ENCODE measurements at places on chromosomes 1 and 21.

GRCh38 chr1:229380536-229381160 lies 37.8 kb upstream of the CCSAP start:
- no peak for DNase-seq

GRCh38 chr1:19342062-19342750 lies 30.1 kb downstream of the SLC66A1 start:
- no peak for DNase-seq

GRCh38 chr1:63704443-63704842 lies 69.4 kb upstream of the ROR1 start:
- no peak for DNase-seq

DNA sequence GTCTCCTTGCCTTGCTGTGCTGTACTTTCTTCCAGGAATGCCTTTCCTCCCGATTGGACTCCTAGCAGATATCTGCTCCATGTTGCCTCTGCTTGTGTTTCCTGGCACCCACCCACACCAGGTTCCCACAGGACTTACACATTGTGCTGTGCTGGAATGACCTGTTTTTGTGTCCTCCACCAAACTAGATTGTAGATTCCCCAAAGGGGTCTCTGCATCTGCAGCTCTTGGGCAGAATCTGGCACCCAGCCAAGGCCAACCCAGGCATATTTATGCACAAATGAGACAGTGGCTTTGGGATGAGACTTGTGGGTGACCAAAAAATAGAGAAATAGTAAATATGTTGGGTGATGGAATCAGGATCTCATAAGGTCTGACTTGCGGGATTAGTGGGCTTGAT lies 278.2 kb downstream of the RRAGC start:
- DNase-seq: no peak

GRCh38 chr1:44849575-44850132 lies 6.6 kb upstream of the PTCH2 start:
- DNase-seq: no peak

DNA sequence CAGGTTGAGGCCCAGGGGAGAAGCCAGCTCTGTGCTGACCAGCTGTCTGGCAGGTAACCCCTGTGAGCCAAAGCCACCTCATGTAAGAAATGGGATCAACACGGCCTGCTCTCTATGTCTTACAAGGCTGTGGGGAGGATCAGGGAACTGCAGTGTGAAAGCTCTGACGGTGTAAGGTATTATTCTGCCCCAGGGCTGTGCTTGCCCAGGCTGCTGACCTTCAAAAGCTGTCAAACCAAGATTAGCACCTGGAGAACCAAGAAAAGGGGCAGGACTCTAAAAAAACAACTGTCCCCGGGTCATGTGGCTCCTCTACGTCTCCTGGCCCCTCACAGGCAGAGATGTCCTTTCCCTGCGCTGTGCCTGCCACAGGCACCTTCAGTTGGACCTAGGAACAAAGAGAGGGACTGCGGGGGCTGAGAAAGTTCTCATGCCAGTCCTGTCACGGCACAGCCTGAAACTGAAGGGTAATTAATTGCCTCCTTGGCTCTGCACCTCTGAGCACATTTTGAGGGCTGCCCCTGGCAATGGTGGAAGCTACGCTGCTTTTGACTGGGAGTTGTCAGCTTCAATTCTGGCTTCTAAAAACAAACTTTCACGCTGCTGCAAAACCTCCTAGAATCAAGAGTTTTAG lies 77.6 kb downstream of the PGBD5 start:
- DNase-seq: no peak

- no peak for DNase-seq
These were observed 588.5 kb downstream of the AGBL4 start for GRCh38 chr1:49435291-49435690.

DNA sequence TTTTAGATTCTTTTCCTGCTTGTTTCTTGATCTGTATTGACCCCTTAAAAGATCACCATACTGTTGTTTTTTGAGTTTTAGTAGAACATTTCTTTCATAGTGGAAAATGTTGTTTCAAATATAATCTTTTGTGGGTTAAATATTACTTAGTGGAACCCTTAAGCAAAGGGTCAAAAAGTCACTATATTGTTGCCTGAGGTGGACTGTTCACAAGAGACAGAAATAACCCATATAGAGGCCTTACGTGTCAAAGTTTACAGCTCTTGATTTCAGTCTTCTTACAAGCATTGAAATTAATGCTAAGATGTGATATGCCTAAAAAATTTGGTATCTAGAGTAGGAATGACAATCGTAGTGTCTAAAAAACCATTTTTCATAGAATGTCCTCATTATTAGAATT lies 6.3 kb downstream of the DNAJB4 start:
- DNase-seq: no peak

- DNase-seq: no peak
These were observed 154.1 kb downstream of the DAB1 start for GRCh38 chr1:57269630-57270225.

- no peak for DNase-seq
These were observed 4.3 kb downstream of the PTPN14 start for GRCh38 chr1:214546886-214547641.

GRCh38 chr1:159653201-159653600 lies 61.2 kb downstream of the CRP start:
- no peak for DNase-seq

DNA sequence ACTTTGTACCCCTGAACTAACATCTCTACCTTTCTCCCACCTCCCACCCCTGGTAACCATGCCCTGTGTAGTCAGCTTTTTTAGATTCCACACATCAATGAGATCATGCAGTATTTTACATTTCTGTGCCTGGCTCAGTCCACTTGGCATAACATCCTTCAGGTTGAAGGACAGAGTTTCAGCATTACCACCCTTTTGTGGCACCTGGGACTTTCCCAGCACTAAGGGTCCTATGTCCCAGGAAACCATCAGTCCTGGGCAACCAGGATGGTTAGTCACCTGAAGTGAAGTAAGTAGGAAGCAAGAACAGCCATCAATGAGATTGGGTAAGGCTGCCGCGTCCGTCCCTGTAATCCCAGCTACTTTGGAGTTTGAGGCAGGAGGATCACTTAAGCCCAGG lies 370.6 kb downstream of the SIPA1L2 start:
- DNase-seq: no peak

GRCh38 chr1:115649964-115650363 lies 8.2 kb downstream of the VANGL1 start:
- peak; percentile 74 for DNase-seq

DNA sequence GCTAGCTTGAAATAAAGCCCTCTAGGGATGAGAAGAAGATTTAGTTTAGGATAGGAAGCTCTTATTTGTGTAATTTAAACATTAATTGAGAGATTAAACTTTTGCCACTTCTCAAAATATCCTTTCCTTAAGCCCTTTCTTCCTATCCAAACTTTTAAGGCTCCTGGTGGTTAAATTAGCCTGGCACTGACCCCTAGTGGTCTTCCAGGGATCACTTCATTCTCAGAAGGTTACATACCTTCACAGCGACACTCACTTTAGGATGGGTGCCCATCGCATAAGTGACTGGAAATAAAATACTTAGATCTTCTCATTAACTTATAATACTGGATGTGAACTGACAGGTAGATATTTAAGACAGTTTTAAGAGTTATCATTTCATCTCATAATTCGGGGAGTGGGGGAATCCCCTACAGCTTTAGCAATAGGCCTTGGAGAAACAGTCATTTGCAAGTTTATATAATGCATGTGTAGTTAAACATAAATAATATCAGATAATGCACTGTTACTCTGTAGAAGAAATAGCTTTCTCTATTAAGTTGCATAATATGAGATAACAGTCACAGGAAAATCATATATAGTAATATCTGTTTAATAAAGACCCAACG lies 7.4 kb downstream of the LHX9 start:
- no peak for DNase-seq

DNA sequence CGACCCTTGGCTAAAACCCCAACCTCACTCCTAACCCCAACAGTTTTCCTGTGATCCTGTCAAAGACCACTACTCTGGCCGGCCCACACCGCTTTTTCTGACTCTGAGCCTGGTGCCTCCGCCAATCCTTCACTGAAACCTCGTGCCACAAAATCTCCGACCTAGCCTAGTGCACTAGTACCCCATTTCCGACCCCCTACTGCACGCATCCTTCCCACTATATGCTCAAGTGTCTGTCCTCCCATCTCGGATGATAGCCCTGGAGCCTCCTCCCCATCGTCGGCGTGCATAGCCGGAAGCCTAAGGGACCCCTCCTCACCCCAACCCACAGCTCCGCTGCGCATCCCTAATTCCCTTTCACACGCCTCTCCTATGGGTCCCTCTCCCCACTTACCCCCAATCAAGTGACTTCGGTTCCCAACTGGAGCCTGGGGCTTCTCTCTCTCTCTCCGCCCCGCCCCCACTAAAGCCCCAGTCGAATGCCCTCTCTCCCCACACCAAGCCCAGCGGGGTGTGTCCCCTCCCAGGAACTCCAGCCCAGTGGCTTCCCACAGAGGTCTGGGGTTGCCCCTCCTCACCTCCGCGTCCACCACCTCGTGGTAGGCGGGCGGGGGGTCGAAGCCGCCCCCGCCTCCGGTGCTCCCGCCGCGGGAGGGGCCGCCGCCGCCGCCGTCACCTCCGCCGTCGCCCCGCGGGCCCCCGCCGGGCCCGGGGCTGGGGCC lies 791 bp downstream of the USP24 start:
- no peak for DNase-seq

DNA sequence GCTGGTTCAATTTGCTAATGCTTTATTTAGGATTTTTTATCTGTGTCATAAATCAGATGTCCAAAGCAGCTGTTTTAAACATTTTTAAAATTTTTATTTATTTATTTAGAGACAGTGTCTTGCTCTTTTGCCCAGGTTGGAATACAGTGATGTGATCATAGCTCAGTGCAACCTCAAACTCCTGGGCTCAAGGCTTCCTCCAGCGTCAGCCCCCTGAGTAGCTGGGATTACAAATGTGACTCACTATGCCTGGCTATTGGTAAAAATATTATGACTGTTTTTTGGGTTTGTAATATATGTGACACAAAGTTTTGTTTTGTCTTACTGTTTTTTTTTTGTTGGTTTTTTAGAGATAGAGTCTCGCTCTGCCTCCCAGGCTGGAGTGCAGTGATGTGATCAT lies 11.8 kb downstream of the ZBED6 start:
- no peak for DNase-seq

- no peak for DNase-seq
These were observed 2.8 kb downstream of the PEA15 start for GRCh38 chr1:160207771-160208556.

DNA sequence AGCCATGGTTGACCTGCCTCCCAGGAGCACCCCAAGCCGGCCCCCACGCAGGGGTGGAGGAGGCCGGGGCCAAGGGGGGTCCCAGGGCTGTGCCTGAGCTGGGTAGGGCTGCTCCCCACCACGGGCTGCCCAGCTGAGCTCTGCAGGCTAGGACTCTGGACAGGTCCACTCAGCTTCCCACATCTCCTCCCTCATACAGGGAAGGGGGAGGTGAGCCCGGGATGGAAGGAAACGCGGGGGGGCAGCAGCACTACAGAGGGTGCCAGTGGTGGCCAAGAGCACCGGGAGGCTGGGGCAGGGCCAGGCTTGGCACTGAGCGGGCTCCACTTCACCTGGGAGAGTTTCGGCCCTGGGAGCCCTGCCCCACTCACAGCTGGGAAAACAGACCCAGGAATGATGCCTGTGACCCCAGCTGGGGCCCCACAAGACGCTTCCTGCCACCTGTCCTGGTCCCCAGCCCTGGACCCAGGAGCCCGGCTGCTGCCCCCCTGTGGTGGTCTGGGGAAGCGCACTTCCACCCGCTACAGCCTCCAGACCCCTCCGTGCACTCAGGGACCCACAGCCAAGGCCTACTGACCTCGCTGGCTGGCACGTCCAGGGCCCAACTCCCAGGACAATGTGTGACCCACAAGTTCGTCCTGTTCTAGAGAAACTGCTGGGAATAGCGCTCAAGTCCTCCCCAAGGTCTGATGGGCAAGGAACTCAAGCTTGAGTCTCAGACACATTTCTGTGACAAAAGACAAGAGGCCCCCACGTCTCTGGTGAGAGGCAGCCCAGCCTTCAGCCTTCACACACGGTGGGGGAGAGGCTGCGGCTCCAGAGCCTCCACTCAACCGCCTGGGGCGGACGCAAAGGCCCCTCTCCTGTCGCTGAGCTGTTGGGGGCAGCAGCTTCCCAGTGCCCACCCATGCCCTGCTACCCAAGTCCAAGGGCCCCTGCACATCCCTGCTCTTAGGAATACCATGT lies 3.0 kb downstream of the AURKAIP1 start:
- no peak for DNase-seq

- DNase-seq: peak; percentile 77
These were observed 22.3 kb downstream of the APP start for GRCh38 chr21:26148071-26148839.

DNA sequence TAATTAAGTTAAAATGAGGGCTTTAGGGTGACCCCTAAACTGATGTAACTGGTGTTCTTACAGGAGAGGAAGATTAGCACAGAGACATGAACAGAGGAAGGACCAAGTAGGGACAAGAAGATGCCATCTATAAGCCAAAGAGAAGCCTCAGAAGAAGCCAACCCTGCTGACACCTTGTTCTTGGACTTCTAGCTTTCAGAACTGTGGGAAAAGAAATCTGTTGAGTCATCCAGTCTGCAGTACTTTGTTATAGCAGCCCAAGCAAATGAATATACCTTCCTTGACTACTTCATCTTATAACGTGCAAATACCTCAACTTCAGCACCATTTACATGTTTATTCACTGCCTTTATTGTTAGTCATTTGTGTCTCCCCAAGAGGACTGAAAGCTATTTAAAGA lies 3.4 kb downstream of the ZBTB21 start:
- DNase-seq: no peak

GRCh38 chr1:26275580-26276431 lies 4.1 kb upstream of the SH3BGRL3 start:
- DNase-seq: peak; percentile 94

DNA sequence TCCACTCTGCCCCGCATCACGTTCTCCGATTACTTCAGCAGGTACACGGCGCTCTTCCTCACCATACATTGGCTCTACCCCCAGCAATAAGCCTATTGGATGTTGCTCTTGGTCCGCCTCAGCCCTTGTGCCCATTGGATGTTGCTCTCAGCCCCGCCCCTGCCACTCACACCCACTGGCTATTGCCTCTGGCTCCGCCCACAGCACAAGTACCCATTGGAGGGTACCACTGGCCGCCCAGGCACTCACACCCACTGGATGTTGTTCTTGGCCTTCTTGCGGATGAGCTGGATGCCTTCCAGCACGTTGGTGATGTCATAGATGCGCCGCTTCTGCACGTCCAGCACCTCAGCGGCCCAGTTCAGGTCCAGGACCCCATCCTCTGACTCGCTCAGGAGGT lies 9.4 kb downstream of the E2F2 start:
- DNase-seq: no peak

GRCh38 chr1:234544087-234544579 lies 65.2 kb upstream of the TARBP1 start:
- DNase-seq: no peak

GRCh38 chr1:156488566-156489165 lies 11.9 kb downstream of the MEF2D start:
- no peak for DNase-seq

GRCh38 chr1:108140936-108141335 lies 59.2 kb downstream of the SLC25A24 start:
- DNase-seq: no peak

GRCh38 chr1:203796236-203796605 lies 798 bp downstream of the ZBED6 start:
- no peak for DNase-seq

GRCh38 chr1:33330906-33331305 lies 10.0 kb upstream of the A3GALT2 start:
- DNase-seq: no peak
